Aorta (tissue), 5 donors: ENCODE measurements at places on chromosomes 3 and 15. TPM values are rescaled to one million over a fixed set of nuclear protein-coding genes. Genes with fewer than 3 reads are reported as not detected.

Gene GOLGA6L10
- polyA plus RNA-seq, result 0.38 TPM

Gene COL6A5
- polyA plus RNA-seq, result not detected

Gene KY
- polyA plus RNA-seq, result 0.13 TPM

GRCh38 chr3:70729845-70730244 lies 417.4 kb upstream of the MDFIC2 start:
- DNase-seq, result no peak

DNA sequence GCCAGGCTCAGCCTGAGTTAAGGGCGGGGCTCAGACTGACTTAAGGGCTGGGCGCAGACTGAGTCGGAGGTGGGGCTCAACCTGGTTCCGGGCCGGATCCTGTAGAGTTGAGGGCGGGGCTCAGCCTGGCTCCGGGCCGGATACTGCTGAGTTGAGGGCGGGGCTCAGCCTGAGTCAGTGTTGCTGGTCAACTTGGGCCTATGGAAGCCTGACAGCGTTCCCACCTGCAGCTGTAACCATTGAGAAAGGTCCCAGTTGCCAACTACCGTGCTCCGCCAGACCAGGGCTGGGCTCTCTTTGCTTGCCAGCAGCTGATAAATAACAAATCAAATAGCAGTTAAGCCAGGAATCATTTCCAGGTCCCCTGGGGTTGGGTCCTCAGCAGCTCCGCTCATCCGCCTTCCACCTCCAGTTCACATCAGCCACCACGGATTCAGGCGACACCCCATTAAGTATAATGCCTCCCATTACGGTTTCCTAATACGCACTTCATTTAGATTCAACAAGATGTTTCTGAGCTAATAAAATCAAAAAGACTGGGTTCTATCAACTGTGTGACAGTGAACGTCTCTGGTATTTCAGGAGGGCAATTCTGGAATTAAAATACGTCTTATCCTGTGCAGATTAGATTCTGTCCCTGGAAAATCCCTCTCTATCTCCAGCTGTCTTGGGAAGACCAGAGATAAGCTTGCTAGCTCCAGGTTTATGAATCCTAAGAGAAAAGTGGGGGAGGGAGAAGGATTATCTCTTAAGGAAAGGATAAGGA lies 7.3 kb downstream of the GRIP2 start:
- peak; percentile 54 for DNase-seq

DNA sequence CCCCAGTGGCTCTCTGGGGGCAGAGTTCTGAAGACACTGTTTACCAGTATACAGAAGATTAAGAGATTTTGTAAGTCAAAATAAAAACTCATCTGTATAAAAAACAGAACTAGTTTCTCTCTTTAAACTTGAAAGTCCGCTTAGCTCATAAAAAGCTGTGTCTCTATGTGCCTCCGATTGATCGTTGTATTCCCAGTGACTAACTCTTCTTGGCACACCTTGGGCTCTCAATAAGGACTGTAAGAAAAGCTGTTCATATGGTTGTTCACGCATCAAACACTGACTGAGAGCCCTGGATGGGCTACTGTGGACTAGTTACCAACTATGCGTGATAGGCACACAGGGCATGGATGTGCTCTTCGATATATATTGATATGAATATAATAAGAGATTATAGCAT lies 107.9 kb downstream of the P3H2 start:
- no peak for DNase-seq

DNA sequence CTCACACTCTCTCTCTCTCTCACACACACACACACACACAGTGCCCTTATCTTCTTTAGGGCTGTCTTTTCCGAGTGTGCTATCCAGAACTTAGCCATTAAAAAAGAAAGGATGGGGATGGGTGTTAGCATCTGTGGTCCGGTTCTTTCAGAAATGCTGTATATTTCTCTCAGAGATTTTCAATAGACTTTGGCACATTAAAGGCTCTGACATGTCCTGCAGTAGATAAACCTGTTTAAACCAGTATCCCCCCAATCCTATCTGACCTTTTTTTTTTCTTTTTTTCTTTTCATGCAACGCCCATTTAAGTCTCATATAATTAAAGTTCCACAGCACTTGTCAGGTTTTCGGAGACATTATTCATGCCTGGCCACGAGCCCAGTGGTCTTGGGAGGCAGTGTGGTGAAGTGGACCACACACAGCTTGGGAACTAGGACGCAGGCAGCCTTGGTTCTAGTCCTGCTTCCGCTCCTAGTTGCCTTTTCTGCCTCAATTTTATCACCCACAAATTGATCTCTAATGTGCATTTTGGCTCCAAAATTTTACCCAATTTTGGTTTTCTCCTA lies 13.3 kb downstream of the CAV3 start:
- DNase-seq, result peak; percentile 10

DNA sequence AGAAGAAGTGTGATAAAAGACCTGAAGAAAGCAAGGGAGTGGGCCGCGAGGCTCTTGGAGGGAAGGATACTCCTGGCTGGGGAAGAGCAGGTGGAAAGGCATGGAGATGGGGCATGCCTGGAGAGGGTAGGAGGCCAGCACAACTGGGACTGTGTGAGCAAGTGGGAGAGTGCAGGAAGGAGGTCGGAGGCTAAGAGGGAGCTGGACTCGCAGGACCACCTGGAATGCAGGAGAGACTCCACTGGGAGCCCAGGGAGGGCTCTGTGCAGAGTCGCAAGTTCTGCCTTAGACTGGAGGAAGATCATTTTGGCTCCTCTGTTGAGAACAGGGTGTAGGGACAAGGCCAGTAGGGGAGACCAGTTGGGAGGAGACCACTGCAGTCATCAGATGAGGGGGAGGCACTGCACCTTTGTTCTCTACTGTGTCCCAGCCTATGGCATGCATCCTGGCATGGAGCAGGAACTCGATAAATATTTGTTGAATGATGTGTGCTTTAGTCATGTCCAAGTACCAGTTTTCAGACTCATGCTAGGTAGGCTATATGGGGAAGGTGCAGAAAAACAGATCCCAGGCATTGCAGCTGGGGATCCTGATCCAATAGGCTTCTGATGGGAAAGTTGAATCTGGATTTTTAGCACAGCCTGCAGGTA lies 13.7 kb downstream of the FAM107A start:
- DNase-seq, result peak; percentile 41

DNA sequence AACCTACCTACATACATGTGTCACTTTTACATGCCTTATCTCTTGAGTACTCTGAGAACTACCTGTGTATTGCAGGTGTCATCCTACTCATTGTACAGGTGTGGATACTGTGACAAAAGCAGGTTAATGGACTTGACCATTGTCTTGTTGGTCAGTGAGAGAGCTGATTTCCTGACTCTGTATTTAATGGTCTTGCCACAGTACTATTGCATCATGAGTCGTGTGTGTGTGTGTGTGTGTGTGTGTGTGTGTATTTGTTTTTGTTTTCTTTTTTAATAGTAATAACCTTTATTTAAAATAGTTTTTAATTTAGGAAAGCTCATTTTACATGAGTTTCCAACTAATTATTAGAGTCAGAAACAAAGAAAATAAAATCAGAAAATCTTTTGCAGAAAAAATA lies 7.7 kb downstream of the SELENOT start:
- no peak for DNase-seq

- peak; percentile 44 for DNase-seq
These were observed 33.8 kb downstream of the MGLL start for GRCh38 chr3:127788451-127788909.

GRCh38 chr15:88747631-88748030 lies 55.6 kb upstream of the ACAN start:
- no peak for DNase-seq
